Left renal cortex interstitium (tissue), 4 donors: ENCODE measurements at places on chromosomes 3 and 15.

DNA sequence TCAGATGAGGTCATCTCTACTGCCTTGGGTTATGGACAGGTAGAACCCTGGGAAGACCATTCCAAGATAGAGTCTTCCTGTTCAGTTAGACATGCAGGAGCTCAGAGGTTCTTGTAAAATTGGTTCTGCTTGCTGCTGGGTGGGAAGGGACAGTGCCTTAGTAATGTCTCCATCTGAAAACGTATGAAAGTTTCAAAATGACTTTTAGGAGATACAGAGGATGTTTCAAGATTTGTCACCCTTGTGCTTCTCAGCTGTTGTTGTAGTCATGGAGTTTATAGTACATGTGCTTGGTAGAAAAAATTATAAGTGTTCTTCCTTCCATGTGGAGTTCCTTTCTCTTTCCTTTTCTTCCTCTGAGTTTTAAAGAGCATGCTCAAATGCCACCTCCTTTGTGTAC is 885.2 kb upstream of the CFAP20DC start:
- DNase-seq: no peak

DNA sequence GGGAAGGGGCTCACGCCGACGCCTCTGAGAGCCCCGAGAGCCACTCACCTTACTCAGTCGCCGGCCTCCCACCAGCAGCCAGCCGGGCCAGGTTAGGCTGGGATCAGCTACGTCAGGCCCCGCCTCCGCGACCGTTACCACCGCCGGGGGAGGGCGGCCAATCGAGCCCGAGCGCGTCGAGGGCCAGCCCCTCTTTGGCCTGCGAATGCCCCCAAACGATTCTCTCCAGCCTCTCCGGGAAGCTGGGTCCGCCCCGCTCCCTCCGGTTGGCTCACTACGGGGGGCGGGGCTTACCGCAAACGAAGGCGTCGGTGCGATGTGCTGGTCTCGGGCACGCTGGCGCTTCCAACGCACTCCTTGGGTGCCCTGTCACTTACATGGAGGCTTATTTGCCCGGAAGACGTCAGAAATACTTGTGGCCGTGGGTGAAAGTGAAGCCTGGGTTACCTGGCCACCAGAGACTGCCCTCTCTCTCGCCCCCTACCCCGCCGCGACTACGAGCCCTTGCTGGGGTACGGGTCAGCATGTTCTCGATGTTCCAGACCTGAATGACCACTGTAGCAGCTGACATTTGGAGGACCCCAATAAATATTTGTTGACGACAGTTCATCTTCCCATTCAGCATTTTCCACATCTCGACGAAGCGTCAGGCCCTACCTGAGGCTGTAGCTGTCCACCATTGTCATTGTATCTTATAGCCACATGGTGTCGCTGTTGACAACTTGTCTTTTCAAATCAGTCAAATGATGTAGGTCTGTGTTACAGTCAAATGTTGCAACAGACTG is at the start of gene CEP70:
TSS of gene CEP70 (minus strand) at position 111 of the 785 bp plus-strand sequence. CDS start 21,333 bp downstream, outside the sequence.
- DNase-seq: peak; percentile 91

- no peak for DNase-seq
Measured at GRCh38 chr3:55489798-55490132, 2.7 kb upstream of the WNT5A start.

DNA sequence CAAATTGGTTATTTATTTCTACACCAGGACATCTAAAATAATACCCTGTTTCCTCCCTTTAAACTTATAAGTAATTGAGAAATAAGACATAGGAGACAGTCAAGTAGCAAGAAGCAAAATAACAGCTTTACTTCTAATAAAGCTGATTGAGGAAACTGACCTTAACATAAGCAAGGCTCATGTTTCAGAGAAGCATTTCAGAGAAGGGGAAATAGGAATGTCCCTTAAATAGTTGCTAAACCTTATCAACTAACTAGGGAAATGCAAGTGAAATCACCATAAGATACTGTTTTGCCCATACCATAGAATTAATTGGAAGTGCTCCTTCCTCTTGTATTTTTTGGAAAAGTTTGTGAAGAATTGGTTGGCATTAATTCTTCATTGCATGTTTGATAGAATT is 84.9 kb downstream of the B3GALNT1 start:
- DNase-seq: no peak

DNA sequence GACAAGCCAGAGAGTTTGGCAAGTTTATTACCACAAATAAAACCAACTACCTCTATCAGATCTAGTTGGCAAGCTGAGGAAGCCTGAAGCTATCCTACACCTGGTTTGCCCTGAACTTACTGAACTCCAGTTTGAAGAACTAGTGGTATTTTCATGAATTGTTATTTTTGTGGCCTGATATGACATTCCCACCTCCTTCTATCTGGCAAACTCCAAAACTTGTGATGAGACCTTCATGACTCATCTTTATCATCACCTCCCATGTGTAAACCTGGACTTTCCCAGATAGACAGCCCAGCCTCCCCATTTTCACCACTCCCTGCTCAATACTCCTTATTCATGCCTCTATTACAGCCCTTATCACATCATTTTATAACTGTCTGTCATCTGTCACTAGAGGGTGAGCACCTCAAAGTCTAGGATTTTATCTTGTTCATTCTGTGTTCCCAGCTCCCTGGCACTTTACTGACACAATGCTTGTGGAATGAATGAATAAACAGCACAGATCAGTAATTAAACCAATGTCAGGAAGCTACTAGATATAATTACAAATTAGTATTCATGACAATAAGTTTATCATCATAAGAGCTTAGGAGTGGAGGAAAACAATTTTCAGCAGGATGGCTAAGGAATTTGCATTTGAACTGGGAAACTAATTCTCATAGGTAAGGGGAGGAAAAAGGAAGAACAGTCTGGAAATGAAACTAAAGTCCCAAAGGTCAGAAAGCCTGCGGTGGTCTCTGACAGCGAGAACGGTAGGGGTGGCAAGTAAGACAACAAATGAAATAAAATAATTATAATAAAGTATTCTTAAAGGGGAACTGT is 13.2 kb upstream of the TRANK1 start:
- DNase-seq: no peak

- no peak for DNase-seq
Measured at GRCh38 chr3:30657914-30658313, 51.5 kb downstream of the TGFBR2 start.

DNA sequence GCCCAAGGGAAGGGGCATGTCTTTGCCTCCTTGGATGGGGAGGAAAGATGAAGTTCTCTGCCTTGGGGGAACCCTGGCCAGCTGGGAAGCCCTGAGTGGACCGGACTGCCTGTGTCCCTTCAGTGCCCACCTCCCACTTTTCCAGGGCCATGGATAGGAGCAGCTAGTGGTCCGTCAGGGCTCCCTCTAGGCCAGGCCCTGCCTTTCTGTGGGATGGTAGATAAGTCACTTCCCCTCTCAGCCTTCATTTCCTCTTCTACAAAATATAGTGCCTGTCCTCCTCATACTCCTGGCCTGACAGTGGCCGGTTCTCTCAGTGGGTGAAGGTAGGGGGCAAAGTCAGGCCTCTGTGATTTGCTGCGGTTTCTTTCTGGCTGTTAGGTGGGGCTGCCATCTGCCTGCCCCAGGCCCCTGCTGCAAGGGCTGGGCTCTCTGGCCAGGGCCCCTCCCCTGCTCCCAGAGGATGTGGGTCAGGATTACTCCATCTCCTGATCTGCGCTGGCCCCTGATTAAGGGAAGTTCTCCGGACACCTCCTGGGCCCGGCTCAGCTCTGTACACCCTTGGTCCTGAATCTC is 1.4 kb downstream of the PLEKHO2 start:
- DNase-seq: no peak

DNA sequence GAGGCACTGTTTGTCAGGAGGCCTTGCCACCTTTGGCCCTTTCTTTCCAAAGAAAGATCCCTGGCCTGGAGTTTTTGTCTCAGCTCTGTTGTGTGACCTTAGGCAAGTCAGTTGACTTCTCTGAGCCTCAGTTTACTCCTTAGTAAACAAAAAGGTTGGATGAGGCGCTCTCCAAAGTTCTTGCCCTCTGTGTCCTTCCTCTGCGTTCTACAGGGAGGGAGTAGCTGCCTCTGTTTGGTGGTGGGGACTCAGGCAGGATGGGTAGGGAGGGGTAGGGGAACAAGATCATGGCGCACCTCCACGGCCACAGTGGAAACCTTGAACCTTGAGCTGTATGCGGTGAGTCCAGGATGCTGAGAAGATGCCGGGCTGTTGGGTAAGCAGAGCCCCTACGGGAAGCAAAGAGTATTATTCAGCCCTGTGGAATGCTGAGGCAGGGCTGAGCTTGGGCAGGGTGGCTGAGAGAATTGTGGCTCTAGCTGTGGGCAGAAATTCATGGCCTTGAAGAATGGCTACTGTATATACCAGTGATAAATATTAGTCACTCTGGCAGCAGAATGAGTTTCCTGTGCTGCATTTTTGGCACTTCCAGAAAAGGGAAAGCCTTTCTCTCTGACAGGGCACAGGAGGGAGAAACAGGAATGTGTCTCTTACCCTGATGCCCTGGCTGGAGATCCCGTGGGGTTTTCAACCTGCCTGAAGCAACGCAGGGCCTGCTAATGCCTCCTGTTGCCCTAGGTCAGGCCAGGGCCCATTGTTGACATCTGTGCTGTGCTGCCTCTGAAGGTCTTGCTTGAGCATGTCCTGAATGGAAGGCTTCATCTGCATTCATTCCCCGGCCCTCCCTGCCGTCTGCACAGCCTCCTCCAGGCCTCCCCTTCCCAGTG is 39.9 kb downstream of the SMAD3 start:
- DNase-seq: no peak

DNA sequence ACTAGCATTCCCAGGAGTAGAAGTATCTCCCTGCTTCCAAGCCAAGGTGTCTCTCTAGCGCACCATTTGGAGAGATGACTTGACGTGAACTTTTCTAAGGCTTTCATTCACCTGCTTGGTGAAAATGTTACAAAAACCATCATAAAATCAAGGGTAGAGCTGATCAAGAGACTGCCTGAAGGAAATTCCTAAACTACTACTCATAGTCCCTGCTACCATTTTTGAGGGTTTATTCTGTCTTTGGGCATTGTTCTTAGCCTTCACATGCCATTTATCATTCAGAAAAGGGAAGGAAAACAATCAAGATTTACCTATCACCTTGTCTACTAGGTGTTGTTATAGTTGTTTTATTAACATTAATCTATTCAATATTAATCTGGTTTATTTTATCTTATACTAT is 525.8 kb downstream of the NTRK3 start:
- no peak for DNase-seq

GRCh38 chr15:81255315-81255957 is 58.8 kb downstream of the IL16 start:
- no peak for DNase-seq

GRCh38 chr15:65286704-65287519 is at the start of gene PARP16:
Gene PARP16, minus strand, starts transcription at chr15:65286883. Its CDS starts 457 bp downstream, at chr15:65286426.
- no peak for DNase-seq

DNA sequence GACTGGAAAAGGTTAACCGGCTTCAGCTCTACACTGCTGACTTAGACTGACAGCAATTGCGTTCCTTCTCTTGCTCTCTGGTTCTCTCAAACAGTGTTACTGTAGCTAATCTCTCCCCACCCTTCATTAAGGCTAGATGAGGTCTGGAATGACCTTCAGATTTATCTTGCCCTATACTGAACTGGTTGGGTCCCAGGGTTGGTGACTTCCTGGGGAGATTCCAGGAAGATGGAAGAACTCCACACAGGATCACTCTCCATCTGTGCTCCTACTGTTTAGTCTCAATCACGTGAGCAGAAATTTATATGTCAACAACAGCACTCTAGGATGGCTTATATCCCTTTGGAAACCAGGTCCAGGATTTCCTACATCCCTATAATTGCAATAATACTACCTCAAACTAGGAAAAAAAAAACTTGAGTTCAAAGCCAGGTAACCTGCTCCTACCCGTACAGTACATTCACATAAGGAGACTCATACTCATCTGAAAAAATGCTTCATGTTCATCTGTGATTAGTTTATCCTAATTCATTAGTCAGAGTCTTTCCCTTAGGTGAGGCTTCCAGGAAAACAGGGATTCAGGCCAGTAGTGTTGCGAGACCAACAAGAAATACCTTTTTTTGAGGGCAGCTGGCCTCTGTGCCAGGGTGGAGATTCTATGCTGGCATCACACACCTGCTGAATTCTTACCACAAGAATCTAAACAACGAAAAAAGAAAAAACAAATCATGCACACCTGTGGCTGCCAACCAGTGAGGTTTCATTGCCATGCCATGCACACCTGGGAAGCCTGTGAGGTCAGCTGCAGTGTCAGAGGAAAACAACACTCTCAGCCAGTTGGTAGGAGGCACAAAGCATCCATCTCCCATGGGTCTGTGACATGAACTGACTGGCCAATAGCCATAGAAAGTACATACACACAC is 297.3 kb downstream of the MECOM start:
- DNase-seq: no peak

- DNase-seq: no peak
Measured at GRCh38 chr15:59562448-59563186, 49.0 kb upstream of the GCNT3 start.

GRCh38 chr3:64588380-64588779 is 99.4 kb downstream of the ADAMTS9 start:
- peak; percentile 35 for DNase-seq

DNA sequence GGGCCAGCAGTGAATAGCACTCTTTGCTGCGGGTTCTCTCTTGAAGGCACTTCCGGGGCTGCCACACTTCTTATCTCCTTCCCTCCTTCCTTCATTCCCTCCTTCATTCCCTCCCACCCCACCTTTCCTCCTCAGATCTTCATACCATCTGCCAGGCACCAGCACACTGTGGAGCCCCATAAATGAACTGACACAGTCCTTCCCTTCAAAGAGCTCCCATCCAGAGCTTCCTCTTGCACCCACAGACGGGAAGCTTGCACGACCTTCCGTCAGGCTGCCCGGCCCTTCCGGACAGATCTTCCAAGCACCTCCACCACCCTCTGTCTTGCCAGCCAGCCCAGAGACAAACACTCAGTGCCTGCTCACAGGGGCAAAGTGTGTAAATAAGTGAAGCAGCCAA is 65.4 kb upstream of the HERC1 start:
- no peak for DNase-seq

DNA sequence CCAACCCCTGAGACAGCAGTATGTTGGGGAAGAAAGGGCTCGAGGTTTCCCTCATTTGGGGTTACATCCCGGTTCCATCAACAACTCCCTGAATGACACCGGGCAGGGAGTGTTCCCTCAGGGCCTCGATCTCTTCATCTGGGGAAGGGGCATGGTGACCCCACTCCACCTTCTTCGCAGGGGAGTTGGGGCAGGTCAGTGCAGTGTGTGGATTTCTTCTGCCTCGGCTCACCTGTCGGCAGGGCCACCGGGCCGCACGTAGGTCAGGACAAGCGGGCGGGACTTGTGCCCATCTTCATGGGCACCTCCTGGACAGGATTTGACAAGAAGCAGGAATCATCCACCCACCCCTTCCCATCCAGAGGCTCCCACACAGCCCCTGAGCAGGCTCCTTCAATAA is 17.4 kb downstream of the GRIP2 start:
- no peak for DNase-seq

- no peak for DNase-seq
Measured at GRCh38 chr15:25246641-25247406, 192.0 kb downstream of the UBE3A start.

- no peak for DNase-seq
Measured at GRCh38 chr3:29215948-29216347, 64.9 kb upstream of the RBMS3 start.
